Jurkat, Clone E6-1 (cell line): ENCODE measurements at places on chromosomes 2 and 18.

DNA sequence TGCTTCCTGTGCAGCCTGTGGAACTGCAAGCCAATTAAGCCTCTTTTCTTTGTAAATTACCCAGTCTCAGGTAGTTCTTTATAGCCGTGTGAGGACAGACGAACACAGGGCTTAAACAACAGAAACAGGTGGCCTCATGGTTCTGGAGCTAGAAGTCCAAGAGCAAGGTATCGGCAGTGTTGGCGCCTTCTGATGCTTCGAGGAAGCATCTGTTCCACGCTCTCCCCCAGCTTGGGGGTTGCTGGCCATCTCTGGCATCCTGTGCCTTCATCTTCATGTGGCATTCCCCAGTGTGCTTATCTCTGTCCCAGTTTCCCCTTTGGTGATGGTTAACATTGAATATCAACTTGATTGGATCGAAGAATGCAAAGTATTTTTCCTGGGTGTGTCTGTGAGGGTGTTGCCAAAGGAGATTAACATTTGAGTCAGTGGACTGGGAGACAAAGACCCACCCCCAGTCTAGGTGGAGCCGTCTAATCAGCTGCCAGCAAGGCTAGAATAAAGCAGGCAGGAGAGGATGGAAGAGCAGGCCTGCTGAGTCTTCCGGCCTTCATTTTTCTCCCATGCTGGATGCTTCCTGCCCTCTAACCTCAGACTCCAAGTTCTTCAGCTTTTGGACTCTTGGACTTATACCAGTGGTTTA, 287.6 kb downstream of the PHLPP1 start:
- no peak for DNase-seq

- no peak for DNase-seq
Measured at GRCh38 chr2:13923823-13924222, 708.7 kb upstream of the LRATD1 start.

- no peak for DNase-seq
Measured at GRCh38 chr2:105645938-105646773, 98.6 kb upstream of the NCK2 start.

DNA sequence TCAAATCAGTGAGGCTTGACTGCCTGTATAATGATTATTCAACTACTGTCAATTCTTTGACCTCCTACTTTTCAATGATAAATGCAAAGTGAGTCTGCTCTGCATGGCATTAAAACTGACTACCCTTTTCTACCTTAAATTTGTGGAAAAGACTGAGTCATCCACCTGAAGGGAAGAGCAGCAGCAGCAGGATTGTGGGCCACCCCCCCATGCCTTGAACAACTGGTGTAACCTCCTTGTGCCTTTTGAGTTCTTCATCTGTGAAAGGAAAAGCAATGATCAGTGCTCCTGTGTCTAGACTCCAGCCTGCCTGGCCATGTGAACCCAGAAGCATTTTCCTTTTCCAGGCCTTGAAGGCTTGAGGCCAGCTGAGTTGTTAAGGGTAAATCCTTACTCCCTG, 102.9 kb downstream of the OSR1 start:
- DNase-seq, result no peak

GRCh38 chr2:120818441-120818920, 82.8 kb downstream of the GLI2 start:
- no peak for DNase-seq

- no peak for DNase-seq
Measured at GRCh38 chr2:105521176-105521575, 122.3 kb upstream of the FHL2 start.

GRCh38 chr18:12540751-12541150, 117.2 kb downstream of the SPIRE1 start:
- no peak for DNase-seq

DNA sequence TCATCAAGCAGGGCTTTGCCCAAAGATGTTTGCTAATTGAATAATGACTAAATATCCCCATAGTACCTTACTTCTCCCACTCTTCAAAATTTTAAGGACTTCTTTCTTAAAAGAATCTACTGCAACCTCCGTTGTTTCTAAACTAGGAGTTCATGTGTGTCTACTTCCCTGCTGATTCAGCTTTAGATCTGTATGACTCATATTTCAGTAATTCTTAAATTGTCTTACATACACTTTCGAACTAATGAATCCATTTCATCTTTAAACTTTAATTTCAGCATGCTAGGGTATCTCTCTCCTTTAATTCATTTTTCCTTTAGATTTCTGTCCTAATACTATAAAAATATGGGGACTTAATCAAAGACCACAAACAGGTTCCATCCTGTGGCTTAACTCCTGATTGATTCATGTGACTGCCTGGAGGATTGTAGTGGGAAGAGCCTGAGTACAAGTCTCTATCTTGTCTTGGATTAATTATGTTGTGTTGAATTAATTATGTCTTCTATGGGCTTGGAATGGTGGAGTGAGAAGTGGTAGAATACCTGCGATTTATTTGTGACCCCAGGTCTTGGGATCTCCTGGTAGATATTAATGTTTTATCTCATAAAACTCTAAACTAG, 24.9 kb upstream of the COL5A2 start:
- DNase-seq, result no peak

GRCh38 chr2:129024796-129025195, 706.1 kb upstream of the HS6ST1 start:
- no peak for DNase-seq

GRCh38 chr18:13237641-13238040, 19.1 kb downstream of the LDLRAD4 start:
- no peak for DNase-seq

GRCh38 chr2:171436307-171436706, 2.3 kb downstream of the DCAF17 start:
- DNase-seq, result no peak

GRCh38 chr18:23885750-23886149, 128.8 kb upstream of the TTC39C start:
- no peak for DNase-seq

GRCh38 chr2:58701688-58702301, 460.7 kb upstream of the FANCL start:
- DNase-seq, result no peak

DNA sequence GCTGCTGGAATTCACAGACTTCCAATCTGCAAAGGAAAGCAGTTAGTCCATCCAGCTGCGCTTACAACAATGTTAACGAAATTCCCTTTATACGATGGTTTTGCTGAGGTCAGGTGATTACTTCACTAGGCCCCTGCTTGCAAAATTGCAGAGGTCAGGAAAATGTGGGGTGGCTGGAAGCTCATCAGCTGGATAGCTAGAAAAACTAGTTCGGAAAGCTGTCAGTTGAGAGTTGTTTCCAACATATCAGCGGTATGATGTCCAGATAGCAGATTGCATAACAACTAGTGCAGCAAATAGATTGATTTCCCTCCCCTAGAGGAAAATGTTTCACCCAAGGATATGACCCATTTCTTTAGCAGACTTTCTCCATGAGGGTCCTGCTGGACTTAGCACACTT, 2021.1 kb upstream of the CELF4 start:
- no peak for DNase-seq

GRCh38 chr2:41906338-41906725, 141.5 kb upstream of the PKDCC start:
- DNase-seq, result no peak

DNA sequence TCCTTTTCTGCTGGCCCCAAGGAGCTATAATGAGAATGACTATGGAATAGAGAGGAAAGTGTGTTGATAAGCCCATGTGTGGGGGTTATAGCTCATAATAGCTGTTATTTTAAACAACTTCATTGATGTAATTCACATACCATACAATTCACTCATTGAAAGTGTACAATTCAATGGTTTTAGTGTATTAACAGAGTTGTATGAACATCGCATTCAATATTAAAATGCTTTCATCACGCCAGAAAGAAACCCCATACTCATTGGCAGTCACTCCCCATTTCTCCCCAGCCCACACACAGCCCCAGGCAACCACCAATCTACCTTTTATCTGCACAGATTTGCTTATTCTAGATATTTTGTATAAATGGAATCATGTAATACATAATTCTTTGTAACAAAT, 139.6 kb upstream of the CYP1B1 start:
- DNase-seq, result no peak

- peak; percentile 3 for DNase-seq
Measured at GRCh38 chr2:151638191-151638933, 95.9 kb downstream of the NEB start.

DNA sequence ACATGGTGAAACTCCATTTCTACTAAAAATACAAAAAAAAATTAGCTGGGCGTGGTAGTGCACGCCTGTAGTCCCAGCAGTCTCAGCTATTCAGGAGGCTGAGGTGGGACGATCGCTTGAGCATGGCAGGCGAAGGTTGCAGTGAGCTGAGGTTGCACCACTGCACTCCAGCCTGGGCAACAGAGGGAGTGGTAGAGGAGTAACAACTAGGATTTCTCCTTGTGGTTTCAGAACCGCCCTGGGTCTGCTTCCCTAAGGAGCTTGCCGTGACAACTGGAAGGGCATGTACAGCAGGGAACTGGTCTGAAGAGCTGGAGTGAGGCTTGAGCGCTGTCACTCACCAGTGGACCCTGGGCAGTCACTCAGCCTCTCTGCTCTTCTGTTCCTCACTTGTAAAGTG, 29.1 kb downstream of the REEP1 start:
- DNase-seq, result no peak

DNA sequence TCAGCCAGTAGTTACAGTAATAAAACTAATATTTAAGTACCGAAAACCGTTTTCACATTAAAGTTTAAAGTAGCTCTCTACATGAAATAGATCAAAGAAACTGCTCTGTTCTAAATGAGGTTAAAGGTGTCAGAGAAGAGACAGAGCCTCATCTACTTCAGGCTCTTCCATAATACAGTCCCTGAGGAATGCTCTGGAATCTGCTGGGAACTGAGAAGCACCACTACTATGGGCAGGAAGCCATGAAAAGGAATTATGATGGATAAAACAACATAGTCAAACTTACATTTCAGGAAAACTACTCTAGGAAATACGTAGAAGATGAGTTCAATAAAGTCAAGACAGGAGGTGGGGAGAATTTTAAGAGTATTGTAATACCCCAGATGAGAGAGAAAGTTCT, 60.0 kb downstream of the ROCK1 start:
- DNase-seq, result no peak

DNA sequence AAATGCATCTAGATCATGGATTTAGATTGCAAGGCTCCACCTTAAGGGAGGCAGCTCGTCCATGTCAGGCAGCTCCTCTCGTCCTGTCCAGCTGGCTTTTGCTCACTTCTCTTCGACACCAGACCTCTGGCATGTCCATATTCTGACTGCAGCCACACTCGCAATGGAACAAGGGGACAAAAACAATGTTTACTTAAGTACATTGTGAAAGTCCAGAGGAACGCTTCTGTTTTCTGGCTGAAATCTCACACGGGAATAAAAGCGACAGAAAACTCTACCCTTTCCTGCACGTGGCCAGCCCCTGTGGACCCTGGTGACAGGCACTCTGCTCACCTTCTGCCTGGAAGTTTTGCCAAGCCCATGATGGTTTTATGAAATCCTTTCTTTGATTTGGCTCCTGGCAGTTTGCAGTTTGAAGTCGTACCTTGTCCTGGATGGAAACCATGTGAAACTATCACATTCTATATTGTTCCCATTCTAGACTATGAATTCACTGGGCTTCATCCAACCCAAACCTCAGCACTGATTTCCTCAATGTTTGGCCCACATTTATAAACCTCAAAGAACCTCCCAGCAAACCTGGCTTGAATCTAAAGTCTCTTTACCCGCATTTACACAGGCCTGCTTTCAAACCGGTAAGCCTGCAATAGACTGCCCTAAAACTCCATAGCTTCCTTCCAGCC, 134.3 kb upstream of the PIEZO2 start:
- DNase-seq, result no peak

- DNase-seq, result no peak
Measured at GRCh38 chr2:64065516-64065915, 46.3 kb upstream of the VPS54 start.

GRCh38 chr2:29780906-29781305, 140.5 kb downstream of the ALK start:
- no peak for DNase-seq

GRCh38 chr18:45458033-45458432, 157.2 kb upstream of the SLC14A2 start:
- DNase-seq, result no peak

DNA sequence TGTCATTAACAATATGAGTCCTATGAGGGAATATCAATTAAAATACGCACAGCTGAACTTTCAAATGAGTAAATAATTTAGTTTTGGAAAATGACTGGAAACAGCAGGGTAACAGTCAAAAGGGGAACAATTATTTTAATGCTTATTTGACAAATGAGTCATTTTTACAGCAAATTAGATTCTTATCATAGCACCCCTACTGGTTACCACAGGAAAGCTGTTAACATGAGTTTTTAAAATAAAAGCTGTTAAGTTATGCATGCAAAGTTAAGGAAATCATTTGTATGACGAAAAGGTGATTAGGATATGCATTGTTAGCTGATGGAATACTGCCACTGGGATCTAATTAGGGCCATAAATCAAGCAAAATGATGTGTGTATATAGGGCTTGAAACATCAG, 435.1 kb upstream of the MEIS1 start:
- no peak for DNase-seq
